ENCODE measurements at places on chromosomes 12 and 14.

DNA sequence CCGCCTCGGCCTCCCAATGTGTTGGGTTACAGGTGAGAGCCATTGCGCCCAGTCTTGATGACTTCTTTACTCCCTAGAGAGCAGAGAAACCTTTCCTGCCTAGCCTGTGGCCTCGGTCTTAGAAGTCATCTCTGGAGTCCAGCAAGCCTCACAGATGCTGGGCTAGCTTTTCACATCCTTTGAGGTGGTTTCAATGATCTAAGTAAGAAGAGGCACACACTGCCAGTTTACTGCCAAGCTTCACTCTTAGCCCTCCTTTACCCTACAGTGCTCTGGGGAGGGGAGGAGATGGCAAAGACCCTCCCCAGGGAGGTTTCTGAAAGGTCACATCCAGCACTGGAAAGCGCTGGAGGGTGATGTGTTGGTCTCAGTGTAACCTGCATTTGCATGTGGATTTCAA, 304.8 kb downstream of the PCNX1 start:
- DNase-seq: no peak

DNA sequence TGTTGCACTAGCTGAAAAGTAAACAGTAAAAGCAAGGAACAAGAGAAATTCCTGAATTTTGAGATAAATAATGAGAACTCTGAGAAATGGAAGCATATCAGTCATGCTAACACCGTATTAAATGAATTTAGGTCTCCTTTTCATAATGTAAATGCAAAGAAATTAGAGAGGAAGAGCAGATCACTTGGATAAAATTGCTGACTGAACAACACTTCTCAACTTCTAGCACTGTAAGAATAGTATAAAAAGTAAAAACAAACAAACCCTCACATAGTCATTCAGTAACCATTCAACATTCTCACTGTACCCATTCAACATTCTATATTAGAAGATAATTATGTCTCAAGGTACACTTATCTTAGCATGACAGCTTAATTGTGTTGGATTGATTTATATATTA, 217.3 kb upstream of the LRFN5 start:
- DNase-seq: no peak

DNA sequence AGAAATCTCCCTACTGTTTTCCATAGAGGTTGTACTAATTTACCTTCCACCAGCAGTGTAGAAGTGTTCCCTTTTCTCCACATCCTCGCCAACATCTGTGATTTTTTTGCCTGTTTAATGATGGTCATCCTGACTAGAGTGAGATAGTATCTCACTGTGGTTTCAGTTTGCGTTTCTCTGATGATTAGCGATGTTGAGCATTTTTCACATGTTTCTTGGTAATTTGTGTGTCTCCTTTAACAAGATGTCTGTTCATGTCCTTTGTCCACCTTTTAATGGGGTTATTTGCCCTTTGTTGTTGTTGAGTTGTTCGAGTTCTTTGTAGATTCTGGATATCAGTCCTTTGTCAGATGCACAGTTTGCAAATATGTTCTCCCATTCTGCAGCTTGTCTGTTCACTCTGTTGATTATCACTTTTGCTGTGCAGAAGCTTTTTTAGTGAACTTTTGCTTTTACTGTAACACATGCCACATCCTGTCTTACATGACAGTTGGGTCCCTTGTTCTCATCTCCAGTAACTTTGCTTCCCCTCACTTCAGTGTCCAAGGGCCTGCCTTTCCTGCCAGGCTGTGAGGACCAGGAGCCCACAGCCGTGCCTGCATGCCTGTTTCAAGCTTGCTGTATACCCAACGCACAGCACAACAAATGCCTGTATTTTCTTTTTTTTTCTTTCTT, 64.9 kb downstream of the SPRING1 start:
- DNase-seq: no peak

- no peak for DNase-seq
Observed at GRCh38 chr12:104686196-104686595, 229.4 kb downstream of the CHST11 start.

Measured in stimulated activated CD8-positive, alpha-beta memory T cell treated with anti-CD3 and anti-CD28 coated beads, Interleukin-7, amount 100 ng/mL, for 1 hour (primary cell).